ENCODE measurements at places on chromosomes 6 and 20.

- no peak for DNase-seq
Measured at GRCh38 chr6:143368426-143368825, 82.1 kb downstream of the ADAT2 start.

- DNase-seq, result no peak
Measured at GRCh38 chr6:137084865-137085617, 40.3 kb upstream of the IL20RA start.

DNA sequence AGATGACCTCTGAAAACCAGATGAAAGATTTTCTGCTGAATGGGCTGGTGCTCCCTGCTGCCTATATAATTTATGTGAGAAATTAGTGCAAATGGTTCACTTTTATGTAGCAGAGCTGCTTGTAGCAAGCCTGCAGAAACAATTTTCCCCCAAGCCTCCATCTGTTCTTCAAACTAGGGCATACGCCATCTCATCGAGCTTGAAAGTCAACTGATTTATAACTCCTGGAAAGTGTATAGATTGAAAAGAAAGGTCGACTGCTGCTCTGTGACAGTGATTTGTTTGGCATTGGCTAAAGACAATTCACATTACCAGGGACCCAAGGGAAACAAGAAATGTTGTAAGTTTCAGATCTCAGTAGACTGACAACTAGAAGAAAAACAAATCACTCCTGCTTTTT is 93.3 kb downstream of the PACRG start:
- no peak for DNase-seq

DNA sequence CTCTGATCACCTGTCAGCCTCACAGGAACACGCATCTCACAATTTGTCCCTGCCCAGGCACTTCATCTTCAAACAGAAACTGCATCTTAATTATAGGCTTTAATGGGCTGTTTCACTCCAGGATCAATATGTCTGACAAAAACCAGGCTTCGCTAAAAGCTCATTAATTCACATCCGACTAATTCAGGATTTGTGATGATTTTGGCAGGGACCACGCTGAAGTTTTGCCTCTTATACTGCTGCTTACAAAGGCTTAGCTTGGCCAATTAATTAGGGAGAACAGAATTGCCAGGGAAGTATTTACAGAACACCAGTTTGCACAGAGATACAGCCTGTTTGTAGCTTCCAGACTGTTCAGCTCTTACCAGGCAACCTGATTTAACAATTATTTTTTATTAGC is 541.0 kb upstream of the SPTLC3 start:
- no peak for DNase-seq

GRCh38 chr6:87118054-87118453 is 23.1 kb upstream of the CGA start:
- DNase-seq, result no peak

GRCh38 chr6:74805916-74806696 is 399.7 kb downstream of the COL12A1 start:
- DNase-seq, result no peak

- DNase-seq, result no peak
Measured at GRCh38 chr6:145047891-145048290, 687.4 kb downstream of the EPM2A start.

DNA sequence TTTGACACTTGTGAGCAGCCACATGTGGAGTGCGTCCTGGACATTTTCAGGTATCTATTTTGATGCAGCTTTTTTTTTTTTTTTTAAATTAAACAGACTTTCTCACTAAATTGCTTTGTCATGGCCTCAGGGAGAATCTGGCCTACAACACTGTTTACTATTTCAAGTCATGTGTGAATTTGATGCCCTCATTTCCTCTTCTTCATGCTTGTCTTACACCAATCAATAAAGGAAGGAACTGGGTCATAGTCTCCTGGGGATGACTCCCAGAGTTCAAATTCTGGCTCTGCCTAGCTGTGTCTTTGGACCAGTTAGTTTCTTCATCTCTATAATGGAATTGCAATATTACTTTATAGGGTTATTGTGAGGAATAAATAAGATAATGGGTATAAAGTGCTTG is 554.1 kb downstream of the PRKN start:
- DNase-seq, result no peak

- no peak for DNase-seq
Measured at GRCh38 chr6:77466451-77467437, 3.5 kb upstream of the HTR1B start.

GRCh38 chr20:53914781-53915445 is 155.5 kb downstream of the BCAS1 start:
- no peak for DNase-seq

DNA sequence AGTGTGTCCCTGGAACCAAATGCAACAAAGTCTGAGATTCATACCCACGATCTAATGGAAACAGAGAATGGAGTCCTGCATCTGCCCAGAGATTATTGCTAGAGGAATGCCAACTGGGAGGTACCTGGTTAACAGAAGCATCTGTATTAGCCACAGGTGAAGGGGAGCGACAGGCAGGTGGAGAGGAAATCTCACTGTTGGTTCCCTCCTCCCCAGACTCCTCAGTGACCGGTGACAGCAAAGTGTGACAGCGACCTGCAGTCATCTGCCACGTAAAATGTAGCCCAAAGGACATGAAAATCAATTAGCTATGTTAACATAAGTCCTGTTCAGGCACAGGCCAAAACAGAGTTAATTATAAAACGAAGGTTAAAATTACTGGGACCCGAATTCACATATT is 336.6 kb downstream of the SYNE1 start:
- DNase-seq, result no peak

GRCh38 chr6:100171533-100172321 is 177.7 kb upstream of the MCHR2 start:
- DNase-seq, result no peak

GRCh38 chr20:48818481-48818987 is 9.3 kb downstream of the PREX1 start:
- no peak for DNase-seq

GRCh38 chr6:15620611-15621010 is 42.2 kb downstream of the DTNBP1 start:
- DNase-seq, result no peak

GRCh38 chr20:3044336-3044965 is 1.0 kb downstream of the GNRH2 start:
- DNase-seq, result no peak

DNA sequence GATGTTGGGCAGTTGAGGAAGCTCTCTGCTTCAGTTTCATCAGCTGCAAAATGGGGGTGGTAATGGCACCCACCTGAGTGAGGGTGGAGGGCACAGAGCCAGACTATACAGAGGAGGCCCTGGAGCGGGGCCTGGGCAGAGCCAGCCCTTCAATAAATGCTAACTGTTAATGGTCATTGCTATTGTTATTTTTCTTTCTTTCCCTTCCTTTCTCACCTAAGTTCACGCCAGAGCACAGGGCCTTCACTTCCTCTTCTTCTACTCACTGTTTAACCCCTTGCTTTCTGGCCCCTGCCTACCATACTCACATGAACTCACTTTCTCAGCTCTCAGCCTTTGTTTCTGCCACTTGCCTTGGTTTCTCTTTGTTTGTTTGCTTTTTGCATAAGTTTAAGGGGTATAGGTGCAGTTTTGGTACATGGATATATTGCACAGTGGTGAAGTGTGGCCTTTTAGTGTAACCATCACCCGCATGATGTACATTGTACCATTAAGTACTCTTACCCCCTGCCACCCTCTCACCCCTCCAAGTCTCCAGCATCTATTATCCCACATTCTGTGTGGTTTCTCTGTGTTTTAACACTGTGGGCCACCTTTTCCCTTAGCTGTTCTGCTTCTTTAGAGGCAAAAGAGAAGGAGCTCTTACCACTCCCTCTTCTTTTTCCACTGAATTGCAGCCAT is 7.5 kb upstream of the RREB1 start:
- DNase-seq, result no peak

DNA sequence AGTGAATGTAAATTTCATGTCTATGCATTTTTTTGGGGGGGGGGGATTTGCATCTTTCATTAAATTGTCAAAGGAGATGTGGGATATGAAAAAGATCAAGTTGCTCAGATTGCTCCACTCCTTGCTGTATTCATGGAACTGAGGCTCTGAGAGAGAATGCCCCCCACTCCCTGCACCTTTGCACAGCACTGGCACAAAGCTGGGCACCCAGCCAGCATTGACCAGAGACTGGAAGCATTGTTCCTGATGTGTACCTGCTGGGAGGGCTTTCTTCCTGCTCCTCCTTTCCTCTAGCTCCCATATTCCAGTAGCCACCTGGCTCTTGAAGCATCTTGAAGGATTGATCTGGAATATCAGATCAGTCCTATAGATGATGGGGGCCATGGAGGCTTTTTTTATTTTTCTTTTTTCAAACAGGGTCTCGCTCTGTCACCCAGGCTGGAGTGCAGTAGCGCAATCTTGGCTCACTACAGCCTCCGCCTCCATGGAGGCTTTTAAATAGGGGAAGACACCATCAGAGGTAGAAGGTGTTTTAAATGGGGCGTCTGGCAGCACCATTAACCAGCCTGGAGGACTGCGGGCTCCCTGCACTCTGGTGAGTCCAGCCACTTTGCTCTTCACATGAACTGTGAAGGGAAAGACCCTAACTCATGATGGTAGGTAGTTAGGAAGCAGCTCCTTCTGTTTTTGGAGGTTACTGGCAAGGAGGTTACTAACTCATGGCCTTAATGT is 10.9 kb downstream of the DUSP15 start:
- DNase-seq, result no peak

DNA sequence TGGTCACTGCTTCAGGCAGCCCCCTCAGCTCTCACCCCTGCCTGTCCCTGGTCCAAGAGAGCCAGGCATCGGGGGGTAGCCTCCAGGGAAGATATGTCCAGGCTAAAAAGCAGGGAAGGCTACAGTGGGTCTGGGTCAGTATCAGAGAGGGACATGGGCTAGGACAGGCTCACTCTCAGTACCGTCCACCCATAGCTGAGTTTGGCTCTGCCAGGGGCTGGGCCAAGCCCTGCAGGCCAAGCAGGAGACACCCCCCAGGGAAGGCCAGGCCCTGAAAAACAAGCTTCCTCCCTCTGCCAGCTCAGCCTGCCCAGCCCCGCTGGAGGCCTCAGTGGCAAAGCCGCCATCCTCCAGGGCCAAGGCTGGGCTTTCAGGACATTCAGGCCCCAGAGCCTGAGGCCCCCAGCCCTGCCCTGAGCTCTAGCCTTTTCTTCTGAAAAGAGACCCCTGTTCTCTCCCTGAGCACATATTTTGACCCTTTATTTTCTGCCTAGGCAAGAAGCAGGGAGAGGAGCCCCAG is 28.6 kb upstream of the TGM2 start:
- no peak for DNase-seq

GRCh38 chr6:36677059-36677749 is 1.3 kb upstream of the CDKN1A start:
- no peak for DNase-seq

- DNase-seq, result no peak
Measured at GRCh38 chr6:139174961-139175360, 40.1 kb downstream of the HECA start.

DNA sequence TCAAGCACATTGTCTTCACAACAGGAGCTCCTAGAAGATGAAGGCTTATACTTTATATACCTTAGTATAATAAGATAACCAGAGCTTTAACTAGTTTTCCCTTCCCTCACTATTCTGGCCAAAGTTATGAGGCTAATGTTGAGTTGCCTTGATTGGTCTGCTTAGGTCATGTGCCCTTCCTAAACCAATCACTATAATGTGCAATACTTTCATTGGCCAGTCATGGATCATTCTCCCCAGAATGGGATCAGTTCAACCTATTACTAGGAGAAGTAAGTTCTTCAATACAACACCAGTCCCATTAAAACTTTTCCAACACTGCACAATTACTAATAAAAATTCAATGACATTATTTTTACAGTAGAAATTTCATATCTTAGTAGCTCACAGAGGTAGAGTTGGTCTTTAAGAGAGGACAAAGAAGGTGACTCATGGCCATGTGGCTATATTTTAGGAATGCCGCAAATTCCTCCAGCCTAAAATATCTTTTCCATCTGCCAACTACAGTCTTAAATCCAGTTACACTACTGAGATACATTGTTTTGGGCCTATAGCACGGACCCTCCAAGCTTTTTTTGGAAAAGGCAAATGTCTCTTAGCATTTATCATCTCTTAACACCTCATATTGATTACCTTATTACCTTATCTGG is 12.5 kb upstream of the POU3F2 start:
- no peak for DNase-seq

- no peak for DNase-seq
Measured at GRCh38 chr6:35050757-35051330, 90.3 kb downstream of the TCP11 start.

- DNase-seq, result no peak
Measured at GRCh38 chr6:18997375-18997826, 610.3 kb downstream of the RNF144B start.

GRCh38 chr6:162116902-162117525 is 610.6 kb downstream of the PRKN start:
- no peak for DNase-seq

- DNase-seq, result no peak
Measured at GRCh38 chr6:87641065-87641692, 51.2 kb downstream of the ORC3 start.

DNA sequence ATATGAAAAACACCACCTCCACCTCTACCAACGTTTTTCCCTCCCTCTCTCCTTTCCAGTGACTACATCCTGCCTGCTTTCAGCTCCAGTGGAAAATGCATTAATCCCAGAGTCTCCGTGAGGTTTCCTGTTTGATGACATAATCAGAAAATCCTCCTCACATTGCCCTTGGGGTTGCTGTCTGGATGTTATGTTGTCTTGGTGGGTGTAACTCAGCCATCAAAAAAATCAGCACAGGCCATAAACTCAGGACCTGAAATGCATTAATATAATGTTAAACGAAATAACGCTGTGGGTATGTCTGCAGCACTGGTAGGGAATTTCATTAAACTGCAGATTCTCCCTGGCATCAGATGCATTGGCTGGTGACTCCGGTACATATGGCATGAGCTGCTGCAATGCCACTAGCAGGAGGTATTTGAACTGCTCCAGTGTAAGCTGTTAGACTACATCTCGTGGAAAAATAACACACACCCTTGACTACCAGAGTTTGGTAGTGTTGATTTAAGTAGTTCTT is 297.8 kb downstream of the PRL start:
- DNase-seq, result no peak

DNA sequence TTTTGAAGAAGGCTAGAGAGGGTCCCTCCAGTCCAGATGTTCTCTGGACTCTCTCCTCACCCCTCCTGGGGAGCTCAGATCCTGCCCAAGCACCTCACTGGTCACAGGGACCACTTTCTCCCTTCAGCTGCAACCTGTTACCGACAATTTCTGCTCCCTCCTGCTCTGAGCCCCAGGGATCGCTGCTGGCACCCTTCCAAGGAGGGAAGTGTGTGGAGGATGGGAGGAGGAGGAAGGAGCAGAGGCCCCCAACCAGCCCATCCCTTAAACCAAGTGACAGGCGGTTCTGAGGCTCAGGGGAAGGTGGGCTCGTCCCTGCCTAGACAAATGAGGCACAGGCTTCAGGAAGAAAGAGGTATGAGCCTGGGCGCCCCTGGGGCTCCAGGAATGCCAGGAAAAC is 13.9 kb downstream of the PMEPA1 start:
- no peak for DNase-seq

- no peak for DNase-seq
Measured at GRCh38 chr6:134199848-134200606, 117.9 kb downstream of the SGK1 start.
